Stimulated activated CD4-positive, alpha-beta T cell treated with anti-CD3 and anti-CD28 coated beads, Interleukin-1b, Interleukin-23, amount 100 ng/mL, for 1 hour (primary cell): ENCODE measurements at places on chromosomes 6 and 20.

- no peak for DNase-seq
Measured at GRCh38 chr6:47267301-47267700, 42.4 kb downstream of the TNFRSF21 start.

GRCh38 chr20:31833931-31834521, 11.4 kb downstream of the FOXS1 start:
- DNase-seq = no peak

GRCh38 chr6:41078101-41078500, 5.3 kb downstream of the NFYA start:
- DNase-seq = no peak

- DNase-seq = no peak
Measured at GRCh38 chr6:37802810-37803209, 16.7 kb upstream of the ZFAND3 start.

DNA sequence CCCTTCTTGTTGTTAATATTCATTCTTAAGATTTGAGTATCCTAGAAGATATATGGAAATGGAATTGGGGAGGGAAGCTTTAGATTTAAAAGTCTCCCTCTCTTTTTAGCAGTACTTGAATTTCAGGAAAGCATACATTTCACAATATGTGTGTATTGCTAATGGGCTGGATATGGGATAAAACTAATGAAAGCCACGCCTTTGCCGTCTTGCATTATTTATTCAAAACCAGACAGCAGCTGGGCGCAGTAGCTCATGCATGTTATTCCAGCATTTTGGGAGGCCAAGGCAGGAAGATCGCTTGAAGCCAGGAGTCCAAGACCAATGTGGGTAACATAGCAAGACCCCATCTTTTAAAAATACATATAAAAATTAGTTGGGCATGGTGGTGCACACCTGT, 121.6 kb upstream of the TIAM2 start:
- DNase-seq = no peak

DNA sequence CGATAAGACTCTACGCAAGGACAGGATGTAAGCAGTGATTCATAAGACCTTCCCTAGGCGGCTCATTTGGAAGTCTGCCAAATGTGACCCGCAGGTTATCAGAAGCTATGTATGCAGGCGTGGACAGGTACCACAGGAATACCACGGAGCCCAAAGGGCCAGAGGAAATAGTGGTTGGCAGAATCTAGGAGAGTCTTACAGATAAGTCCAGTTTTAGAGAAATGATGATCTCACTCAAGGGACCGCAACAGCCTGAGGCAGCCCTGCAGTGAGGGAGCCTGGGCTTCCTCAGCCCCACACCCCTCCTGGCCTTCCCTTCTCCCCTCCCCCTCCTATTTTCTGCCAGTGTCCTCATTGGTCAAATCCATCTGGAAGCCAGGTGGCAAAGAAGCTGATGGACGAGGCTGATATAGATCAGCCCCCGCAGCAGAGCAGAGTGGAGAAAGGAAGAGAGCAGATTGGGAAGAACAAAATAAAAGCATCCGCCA, 110.6 kb downstream of the FNDC1 start:
- no peak for DNase-seq

DNA sequence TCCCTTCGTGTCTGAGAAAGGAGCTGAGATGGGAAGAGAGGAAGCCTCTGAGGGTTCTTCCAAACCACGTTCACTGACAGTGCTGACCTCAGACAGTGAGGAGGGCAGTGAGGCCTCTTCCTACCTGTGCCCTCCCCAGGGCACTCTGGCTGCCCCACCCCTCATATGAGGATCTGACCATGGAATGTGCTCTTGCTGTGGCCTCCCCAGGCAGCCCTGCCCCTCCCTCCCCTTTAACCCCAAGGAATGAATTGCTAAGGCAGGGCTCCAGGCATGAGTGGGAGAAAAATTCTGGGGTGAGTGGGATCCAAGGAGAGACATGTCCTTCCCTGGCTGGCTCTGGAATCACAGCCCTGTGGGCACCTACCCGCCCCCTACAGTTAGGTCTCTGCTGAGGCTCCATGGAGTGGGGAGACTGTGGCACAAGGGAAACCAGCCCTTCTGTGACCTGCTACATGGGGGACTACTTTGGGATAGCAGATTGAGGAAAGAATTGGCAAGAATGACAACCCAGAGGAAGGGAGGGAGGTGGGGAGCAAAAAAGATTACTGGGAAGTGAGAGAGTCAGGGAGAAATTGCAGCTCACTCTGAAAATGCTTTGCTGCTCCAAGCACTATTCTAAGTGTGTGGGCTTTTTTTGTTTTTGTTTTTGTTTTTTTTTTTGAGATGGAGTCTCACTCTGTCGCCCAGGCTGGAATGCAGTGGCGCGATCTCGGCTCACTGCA, 29.4 kb downstream of the TNXB start:
- no peak for DNase-seq

- no peak for DNase-seq
Measured at GRCh38 chr6:85429346-85429745, 20.5 kb upstream of the NT5E start.

GRCh38 chr20:19758133-19758500, at the start of gene RIN2:
Gene RIN2, plus strand, starts transcription at chr20:19758258. Its CDS starts 131,344 bp downstream, at chr20:19889602.
- no peak for DNase-seq

DNA sequence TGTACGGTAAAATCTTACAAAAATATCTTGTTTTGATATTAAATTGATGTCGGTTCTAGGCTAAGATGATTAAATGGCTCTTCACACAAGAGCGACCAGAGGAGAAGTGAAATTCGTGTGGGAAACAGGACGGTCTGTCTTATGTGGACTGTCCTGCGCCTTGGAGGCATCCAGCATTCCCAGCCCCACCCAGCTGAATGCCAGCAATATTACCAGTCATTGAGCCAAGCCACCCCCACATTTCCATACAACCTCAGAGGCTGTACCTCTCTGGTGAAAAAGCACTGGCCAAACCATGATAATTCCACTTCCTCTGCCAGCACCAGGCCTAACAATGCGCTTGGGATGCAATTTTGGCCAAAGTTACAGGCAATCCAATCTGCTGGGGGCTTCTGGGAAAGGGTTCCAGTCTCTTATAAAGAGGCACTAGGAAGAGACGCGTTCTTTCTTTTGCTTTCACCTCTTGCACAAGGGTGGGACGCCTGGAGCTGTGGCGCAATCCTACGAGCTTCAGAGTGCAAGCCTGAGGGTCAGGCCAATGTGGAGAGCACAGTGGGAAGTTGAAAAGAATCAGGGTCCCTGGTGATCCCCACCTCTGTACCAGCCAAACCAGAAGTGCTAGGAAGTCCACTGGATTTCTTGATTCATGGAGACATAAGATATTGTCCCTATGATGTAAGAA, 213.1 kb downstream of the PREX1 start:
- DNase-seq = no peak

GRCh38 chr20:6108330-6108729, 14.5 kb downstream of the FERMT1 start:
- DNase-seq = no peak

DNA sequence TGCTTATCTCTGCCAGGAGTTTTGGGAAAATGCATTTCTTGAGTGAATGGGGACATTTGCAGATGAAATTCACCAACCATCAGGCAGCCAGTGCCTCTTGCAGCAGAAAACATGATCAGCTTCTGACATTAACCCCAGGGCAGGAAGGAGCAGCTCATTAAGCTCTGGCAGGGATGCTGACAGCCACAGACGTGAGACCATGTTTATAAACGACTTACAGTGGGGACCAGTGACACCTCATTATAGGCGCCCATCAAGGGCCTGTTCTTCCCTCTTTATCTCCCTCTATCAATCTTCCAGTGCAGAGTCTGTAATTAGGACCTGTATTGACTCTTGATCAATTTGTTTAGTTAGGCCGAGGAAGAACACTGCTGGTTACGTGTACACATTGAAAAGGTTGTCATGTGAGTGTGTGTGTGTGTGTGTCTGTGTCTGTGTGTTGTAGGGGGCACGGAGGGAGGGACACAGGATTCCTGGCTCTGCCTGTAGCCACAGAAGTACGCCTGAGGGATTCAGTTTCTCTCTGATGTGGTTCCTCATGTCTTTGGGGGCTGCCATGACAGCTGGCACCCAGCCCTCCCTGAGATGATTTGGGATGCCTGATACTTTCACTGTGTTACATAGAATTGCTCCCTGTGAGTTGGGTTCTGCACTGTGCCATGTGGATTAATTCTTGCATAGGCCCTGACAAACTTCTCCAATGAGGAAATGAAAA, 428.4 kb upstream of the CHD6 start:
- no peak for DNase-seq

DNA sequence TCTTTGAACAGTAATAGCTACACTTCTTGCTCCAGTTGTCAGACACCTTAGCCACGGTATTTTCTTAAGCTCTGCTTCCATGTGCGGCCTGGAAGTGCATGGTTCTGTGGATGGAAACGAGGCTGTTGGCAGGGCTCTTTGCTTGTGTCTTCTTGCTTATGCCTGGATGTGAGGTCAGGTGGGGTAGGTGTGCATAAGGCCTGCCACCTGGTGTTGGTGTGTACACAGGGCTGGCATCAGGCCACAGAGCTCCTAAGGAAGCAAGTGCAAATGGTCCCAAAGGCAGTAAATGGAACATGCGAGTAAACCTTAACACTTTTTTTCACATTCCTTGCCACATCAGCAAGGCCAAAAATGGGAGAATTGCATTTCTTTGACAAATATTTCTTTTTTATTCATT, 158.1 kb upstream of the GMDS start:
- DNase-seq = no peak

DNA sequence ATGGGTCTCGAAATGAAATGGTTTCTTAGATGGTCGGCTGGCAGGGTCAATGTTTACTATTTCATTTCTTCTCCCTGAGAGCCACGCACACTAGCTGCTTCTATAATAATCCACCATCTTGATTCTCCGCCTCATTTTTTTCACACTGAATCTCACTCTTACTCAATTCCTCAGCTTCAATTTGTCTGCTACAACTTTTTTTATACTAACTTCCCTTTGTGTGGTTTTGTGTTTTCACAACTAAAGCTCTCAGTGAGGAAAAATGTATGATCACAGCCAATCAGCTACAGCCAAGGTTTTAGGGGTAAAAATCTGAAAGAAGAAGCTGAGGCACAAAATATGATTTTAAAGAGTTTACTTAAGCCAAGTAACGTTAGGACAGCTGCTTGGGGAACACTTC, 1309.4 kb downstream of the EPHA7 start:
- no peak for DNase-seq

GRCh38 chr6:127635091-127635490, 58.1 kb downstream of the C6orf58 start:
- DNase-seq = no peak

- DNase-seq = no peak
Measured at GRCh38 chr6:168666699-168667427, 225.9 kb downstream of the SMOC2 start.

DNA sequence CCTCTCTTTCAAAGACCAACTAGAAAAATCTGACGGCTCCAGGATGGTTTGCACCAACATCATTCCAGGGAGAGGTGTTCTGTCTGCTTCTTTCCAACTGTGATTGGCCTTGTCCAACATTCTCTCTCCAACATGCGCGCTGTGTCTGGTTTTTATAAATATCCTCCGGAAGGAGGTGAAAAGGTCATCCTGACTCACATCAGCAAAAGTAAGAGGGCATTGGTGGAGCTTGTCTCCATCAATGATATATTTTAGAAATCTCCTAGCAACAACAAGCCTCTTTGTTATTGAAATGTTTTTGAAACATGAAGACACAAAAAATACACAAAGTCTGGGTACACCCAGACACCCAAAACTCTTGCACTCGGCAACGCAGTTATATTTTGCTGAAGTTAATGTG, 475.3 kb upstream of the JARID2 start:
- no peak for DNase-seq

DNA sequence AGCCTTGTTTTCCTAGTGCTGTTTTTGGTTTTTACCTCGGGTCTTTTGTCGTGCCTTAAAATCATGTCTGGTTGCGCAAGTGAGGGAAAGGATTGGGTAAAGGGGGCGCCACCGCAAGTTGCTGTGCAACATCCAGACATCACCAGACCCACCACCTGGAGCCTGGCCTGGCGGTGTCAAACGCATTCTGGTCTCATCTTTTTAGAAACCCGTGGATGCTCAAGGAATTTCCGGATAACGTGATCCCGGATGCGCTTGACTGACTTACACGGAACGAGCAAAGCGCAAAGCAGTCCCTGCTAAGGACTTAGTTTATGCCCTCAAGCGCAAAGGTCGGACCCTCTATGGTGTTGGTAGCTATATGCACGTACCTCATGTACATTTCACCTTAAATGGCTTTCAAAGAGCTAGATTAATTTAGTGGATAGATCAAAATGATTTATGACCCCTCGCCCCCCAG, 105.2 kb downstream of the OR2B2 start:
- no peak for DNase-seq

GRCh38 chr6:137136065-137136464, 37.4 kb downstream of the IL22RA2 start:
- no peak for DNase-seq

GRCh38 chr6:57216235-57217101, 5.6 kb downstream of the RAB23 start:
- no peak for DNase-seq

DNA sequence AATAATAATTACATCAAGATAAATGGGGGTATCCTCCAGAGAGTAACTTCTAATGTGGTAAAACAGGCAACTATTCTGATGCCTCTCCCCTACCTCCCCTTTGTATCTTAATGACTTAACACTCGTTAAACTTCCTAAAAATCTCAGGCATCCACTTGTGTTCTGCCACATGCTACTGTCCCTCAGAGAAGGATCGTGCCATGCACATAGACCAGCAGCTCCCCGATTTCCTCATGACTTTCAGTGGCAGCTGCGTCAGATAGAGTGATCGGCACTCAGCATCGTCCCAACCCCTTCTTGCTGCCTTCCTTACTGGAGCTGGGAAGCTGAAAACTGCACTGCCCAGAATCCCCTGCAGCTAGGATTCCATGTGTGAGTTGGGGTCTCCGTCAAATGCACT, 32.1 kb downstream of the RIPOR2 start:
- DNase-seq = no peak

GRCh38 chr6:3320238-3320811, 61.6 kb downstream of the PSMG4 start:
- DNase-seq = no peak

DNA sequence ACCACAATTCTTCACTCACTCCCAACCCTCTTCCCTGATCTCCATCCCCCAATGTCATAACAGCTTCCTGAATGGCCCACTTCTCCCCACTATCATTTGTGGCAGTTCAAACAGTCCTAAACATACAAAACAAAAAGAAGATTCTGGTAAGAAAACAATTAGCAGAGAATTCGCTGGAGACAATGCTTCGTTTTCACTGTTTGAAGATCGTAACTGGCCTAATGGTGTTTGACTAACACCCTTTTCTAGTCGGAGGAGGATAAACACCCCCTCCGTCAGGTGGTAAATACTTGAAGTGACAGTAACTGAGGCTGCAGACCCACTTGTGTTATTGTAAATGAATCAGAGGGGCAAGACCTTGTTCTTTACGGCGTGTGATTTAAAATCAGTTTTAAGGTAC, 3.8 kb downstream of the EYA2 start:
- DNase-seq = no peak

- no peak for DNase-seq
Measured at GRCh38 chr6:131821010-131821807, 13.4 kb downstream of the ENPP1 start.
